ENCODE measurements at places on chromosomes 1 and 21.

DNA sequence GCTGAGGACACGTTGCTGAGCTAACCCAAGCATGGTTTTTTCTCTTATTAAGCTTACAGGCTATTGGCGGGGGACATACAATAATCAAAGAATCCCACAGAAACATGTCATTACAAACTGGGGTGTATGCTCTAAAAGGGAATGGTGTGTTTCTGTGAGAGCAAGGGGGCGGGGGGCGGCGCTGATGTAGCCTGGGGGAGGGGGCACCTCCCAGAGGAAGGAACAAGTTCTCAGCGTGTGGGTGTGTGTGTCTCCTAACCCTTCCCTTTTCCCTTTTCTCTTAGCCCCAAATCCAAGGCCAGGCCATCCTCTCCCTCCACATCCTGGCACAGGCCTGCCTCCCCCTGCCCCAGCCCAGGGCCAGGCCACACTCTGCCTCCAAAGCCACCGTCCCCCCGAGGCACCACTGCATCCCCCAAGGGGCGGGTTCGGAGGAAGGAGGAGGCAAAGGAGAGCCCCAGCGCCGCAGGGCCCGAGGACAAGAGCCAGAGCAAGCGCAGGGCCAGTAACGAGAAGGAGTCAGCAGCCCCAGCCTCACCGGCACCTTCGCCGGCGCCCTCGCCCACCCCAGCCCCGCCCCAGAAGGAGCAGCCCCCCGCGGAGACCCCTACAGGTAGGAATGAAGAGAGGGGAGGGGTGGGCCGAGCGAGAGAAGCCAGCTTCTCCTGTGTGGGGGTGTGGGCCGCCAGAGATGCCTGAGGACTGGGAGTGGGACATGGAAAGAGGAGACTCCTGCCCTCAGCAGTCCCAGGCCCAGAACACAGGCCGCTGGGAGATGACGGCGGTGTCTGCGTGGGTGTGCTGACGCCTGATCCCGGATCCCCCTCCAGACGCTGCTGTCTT lies 21.9 kb downstream of the MAP7D1 start:
- DNase-seq: no peak

- no peak for DNase-seq
Measured at GRCh38 chr1:186783193-186783592, 45.6 kb upstream of the PLA2G4A start.

DNA sequence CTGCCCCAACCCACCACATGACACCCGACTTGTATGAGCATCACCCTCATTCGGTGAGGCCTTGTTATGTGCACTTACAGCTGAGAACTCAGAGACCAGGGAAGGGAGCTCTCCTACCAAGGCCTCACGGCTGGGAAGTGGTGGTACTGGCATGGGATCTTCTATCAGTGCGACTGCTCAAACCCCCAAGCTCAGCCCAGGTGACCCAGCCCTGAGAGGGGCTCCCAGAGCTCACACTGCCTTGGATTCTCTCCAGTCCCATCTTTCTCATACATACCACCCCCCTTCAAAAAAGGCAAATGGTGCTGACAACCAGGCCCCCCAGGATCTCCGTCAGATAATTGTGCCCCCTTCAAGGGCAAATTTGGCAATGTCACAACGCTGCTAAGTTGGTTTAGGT lies 777 bp upstream of the PLA2G2F start:
- DNase-seq: no peak

DNA sequence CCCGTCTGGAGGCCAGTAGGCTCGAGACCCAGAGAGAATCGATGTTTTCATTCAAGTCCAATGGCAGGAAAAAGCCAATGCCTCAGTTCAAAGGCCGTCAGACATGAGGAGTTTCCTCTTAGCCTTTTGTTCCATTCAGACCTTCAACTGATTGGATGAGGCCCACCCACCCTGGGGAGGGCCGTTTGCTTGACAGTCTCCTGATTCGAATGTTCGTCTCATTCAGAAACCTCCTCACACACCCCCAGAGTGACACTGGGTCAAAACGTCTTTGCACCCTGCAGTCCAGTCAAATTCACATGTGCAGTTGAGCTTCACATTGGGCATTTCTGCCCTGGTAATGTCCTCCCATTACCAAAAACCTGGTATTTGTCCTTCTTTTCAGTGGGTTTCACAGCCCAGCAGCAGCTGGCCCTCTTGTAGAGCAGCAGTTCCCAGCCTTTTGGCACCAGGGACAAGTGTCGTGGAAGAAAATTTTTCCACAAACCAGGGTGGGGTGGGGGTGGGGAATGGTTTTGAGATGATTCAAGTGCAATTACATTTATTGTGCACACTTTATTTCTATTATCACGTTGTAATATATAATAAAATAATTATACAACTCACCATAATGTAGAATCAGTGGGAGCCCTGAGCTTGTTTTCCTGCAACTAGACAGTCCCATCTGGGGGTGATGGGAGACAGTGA lies 40.1 kb downstream of the RSPH1 start:
- DNase-seq: no peak

DNA sequence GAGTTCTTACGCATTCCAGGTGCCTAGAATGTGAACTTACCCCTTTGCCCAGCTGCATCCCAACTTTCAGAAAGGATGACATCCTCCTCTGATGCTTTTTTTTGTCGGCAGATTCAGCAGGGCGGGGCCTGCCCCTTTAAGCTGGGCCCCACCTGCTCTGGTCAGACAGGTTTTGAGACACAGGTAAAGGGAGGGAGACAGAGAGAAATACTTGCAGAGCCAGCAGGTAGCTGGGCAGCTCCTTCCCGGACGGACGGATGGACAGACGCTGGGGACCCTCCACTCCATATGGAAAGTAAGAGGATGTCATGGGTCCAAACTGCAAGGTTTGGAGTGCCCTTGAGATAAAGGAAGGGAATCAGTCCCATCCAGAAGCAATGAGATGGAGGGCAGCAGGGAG lies at the start of gene TMEM79:
TMEM79 (plus strand) TSS at position 214 of the 400 bp plus-strand sequence. CDS start 902 bp downstream, outside the sequence.
- no peak for DNase-seq

DNA sequence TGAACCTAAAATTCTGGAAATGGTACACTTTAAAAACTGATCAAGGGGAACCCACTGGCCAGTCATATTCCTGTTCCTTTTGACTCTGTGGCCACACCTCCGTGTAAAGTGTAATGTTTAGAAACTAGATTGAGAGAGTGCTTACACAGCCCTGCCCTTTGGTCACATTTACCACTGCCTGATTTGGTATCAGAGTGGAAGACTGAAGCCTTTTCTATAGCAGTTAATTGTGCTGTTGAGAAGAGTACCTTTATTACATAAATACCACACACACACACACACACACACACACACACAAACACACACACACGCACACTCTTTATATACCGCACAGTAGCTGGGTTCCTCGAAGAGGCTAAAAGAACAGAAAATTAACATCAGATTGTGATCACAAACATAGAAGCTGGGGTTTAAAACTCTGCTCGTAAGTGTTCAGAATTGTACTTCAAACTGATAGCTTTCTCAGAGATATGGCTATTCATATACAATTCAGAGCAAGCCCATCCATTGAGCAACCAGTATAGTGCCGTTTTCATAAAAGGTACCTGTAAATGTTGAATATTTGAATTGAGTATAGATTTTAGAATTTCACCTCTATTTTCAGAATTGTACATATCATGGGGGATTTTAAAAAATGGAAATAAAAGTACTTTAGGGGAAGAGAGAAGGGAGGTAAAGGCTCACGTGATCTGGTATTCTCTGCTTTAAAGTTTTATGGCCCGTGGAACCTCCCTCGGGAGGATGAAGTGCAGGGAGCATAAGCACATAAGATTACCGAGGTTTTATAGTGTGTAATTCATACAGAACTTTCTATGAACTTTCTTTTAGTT lies 37.5 kb downstream of the CAMTA1 start:
- DNase-seq: no peak

- no peak for DNase-seq
Measured at GRCh38 chr1:157025856-157026255, 19.7 kb downstream of the ARHGEF11 start.

- no peak for DNase-seq
Measured at GRCh38 chr1:55311979-55312378, 96.8 kb upstream of the USP24 start.
